ENCODE measurements at places on chromosomes 5 and 9.

GRCh38 chr5:55509796-55510522 lies 24.8 kb downstream of the PLPP1 start:
- DNase-seq: no peak

DNA sequence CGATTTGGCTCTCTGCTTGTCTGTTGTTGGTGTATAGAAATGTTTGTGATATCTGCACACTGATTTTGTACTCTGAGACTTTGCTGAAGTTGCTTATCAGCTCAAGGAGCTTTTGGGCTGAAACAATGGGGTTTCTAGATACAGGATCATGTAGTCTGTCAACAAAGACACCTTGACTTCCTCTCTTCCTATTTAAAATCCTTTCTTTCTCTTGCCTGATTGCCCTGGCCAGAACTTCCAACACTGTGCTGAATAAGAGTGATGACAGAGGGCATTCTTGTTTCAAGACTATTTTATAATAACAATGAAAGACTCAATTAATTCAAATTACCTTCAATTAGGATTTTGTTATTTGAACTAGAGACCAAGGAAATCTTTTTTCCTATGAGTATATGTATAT lies 692.5 kb downstream of the PRR16 start:
- DNase-seq: no peak

DNA sequence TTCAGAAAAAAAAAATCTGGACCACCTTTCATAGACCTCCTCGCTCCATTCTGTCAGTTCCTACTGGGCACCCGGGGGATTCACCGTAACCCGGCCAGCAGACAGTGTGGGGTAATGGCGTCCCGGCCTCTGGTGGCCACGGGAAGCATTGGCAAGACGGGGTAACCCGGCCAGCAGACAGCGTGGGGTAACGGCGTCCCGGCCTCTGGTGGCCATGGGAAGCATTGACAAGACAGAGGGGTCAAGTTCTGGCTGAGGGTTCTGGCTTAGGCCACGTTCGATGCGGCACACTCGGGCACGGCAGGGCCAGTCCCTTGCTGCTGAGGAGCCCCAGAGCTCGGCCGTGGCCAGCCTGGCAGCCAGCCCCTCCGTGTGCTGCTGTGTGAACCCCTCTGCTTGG lies 116.2 kb upstream of the RAPGEF1 start:
- no peak for DNase-seq

GRCh38 chr9:20499013-20499412 lies 123.3 kb downstream of the MLLT3 start:
- no peak for DNase-seq

DNA sequence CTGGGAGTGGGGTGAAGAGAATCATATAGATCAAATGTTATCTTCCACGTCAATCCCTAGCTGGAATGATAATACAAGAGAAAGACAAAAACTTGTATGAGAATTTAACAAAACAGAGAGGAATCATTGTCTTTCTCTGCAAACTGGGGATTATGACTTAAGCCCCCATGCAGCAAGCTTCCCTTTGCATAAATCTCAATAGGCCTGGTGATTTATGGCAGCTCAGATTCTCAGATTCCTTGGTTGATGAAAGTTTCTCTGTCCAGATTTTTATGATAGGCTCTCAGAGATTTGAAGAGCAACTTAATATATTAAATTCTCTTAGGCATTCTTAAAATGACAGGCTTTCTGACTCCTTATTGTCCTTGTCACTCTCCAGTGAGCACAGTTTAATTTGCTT lies 56.0 kb downstream of the RASGRF2 start:
- no peak for DNase-seq

DNA sequence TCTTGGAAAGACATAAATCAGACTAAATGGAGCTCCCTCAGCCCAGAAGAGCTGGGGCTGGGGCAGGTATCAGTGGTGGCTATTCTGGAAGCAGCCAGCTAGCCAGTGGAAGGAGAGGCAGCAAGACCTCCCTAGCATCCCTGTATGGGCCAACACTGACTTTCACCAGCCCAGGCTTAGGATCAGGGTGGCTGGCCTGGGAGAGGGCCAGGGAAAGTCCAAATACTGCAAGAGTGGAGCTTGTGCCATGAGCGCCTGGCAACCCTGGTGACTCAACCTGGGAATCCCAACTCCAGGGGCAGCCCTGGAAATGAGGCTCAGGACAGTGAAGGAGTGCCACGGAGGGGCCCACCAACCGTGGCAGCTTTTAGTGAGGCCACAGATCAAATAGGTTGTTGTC lies 7.6 kb upstream of the IRF1 start:
- DNase-seq: peak; percentile 4

- DNase-seq: no peak
These were observed 44.5 kb upstream of the ORM1 start for GRCh38 chr9:114278356-114278755.

DNA sequence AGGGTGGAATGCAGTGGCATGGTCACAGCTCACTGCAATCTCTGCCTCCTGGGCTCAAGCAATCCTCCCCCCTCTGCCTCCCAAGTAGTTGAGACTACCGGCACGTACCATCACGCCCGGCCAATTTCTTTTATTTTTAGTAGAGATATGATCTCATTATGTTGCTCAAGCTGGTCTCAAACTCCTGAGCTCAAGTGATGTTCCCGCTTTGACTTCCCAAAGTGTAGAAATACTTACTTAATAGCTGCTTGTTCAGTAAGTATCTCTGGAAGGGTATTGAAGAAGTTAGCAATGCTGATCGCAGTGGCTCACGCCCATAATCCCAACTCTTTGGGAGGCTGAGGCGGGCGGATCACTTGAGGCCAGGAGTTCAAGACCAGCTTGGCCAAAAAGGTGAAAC lies 35.7 kb upstream of the PLIN2 start:
- DNase-seq: no peak

- no peak for DNase-seq
These were observed 24.8 kb downstream of the PPP3R2 start for GRCh38 chr9:101569741-101570501.

GRCh38 chr9:126228111-126228780 lies 98.4 kb upstream of the MVB12B start:
- no peak for DNase-seq

- no peak for DNase-seq
These were observed 9.6 kb downstream of the SLC9A3 start for GRCh38 chr5:514673-515072.

DNA sequence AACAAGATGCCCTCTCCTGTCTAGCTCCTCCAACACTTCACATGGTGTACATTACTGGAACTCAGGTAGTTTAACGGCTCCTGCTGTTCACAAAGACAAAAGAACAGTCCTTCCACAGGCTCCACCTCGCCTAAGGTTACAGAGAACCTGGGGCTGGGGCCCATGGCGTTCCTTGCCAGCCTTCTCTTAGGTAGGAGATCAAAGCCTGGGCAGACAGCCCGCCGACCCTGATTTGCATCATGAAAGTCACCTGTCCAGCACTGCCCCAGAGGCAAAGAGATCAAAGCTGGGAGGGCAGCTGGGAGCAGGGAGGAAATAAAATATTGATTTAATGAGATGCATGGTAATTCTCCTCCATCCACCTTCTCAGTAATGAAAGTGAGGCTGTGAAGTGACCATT lies 115.0 kb upstream of the SLIT3 start:
- no peak for DNase-seq

DNA sequence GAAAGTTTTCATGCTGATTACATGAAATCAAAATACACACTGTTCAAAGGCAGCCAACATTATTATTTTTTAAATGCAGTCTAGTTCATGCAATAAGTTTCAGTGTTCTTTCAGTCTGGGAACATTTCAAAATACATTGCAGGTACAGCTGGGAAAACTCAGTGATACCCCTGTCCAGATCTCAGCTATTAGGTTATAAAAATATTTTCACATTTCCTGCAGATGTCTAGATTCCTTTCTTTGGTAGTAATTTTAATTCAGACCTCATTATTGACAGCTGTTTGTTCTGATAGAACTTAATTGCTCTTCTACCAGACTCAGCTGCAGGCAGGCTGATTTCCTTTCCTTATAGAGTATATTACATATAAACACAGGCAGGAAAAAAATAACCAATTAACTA lies 556.8 kb upstream of the DMAC1 start:
- DNase-seq: no peak

- no peak for DNase-seq
These were observed 35.3 kb upstream of the SMIM23 start for GRCh38 chr5:171750311-171750788.

GRCh38 chr5:128597156-128597555 lies 59.1 kb upstream of the FBN2 start:
- no peak for DNase-seq

- peak; percentile 66 for DNase-seq
These were observed 43.1 kb downstream of the TMEM174 start for GRCh38 chr5:73215891-73216610.

- no peak for DNase-seq
These were observed 47.8 kb downstream of the PTPN3 start for GRCh38 chr9:109450346-109450745.

DNA sequence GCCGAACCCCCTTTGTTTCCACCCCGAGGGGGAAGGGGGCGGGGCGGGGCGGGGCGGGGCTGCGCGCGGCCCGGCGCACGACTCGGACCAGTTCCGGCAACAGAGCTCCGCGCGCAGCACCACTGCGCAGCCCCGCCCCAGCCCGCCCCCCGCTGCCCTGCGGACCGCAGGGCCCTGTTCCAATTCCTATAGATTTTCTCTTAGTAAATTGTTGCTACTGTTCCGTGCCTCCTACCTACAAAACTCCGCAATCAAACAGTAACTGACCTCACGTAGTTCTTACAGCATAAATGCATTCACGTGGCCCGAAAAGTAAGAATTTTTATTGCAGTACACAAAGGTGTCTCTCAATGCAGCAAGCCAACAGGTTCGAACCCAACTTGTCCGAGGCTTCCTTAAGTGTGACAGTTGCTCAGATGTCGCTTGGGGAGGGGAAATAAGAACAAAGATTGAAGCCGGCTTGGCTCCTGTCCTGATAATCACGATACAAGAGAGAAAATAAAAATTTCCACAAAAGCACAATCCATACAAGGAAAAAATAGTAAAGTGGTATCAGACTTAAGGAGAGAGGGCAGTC lies 1.2 kb upstream of the RNF38 start:
- DNase-seq: no peak

GRCh38 chr9:135134268-135135022 lies 47.0 kb downstream of the OLFM1 start:
- DNase-seq: no peak
